ENCODE measurements at places on chromosomes 5 and 9. TPM values are rescaled to one million over a fixed set of nuclear protein-coding genes. Genes with fewer than 3 reads are reported as not detected.
A peak's percentile ranks its signal among the peaks of the same experiment; 100 is the strongest.

GRCh38 chr9:114287001-114287762 is 35.7 kb upstream of the ORM1 start:
- no peaks in the 10 kb centered on the region for H3K36me3 ChIP-seq
- no peak overlapping the region for H3K4me3 ChIP-seq
- no peak for DNase-seq
- no peaks in the 10 kb centered on the region for H3K27me3 ChIP-seq

DNA sequence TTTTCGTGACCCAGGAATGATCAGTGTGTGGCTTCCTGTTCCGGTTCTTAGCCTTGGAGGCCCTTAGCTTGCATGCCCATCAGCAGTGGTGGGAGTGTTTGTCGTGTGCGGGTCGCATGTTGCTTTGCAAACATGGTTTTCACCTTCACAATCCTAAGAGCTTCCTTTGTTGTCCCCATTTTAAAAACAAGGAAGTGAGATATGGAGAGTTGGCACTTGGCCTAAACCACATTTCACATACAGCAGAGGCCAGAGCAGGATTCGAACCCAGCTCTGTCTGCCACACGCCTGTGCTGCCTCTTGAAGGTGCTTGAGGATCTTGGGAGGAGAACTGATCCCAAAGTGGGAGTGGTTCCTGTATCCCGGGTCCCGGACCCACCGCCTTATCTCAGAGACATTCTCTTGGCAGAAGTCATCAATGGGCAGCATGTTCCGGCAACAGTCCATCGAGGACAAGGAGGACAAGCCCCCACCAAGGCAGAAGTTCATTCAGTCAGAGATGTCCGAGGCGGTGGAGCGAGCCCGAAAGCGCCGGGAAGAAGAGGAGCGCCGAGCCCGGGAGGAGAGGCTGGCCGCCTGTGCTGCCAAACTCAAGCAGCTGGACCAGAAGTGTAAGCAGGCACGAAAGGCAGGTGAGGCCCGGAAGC is 38.2 kb upstream of the POMT1 start:
- H3K4me3 ChIP-seq: no peak overlapping the region
- H3K36me3 ChIP-seq: peaks cover 80% of the 10 kb centered on the region

DNA sequence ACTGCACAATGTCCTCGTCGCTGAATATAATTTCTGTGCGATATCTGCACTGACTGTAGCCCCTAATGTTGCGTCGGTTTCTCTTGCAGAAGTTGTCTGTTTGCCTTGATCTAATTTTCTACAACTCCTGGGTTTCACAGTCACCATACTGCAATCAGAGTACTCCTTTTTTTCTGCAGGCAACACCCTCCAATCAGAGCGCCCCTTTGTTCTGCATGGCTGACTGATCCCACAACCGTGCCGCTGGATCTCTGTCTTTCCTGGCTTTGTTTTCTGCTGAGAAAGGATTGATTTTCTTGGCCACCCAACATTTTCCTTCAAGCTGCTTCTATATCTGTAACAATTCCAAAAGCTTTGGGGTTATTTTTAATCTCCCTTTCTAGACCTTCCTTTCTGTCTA is 182.2 kb upstream of the SMARCA2 start:
- H3K27me3 ChIP-seq: peaks cover 11% of the 10 kb centered on the region
- H3K4me3 ChIP-seq: no peak overlapping the region
- no peak for DNase-seq

Gene PLPP7
- 0.21 TPM for total RNA-seq

DNA sequence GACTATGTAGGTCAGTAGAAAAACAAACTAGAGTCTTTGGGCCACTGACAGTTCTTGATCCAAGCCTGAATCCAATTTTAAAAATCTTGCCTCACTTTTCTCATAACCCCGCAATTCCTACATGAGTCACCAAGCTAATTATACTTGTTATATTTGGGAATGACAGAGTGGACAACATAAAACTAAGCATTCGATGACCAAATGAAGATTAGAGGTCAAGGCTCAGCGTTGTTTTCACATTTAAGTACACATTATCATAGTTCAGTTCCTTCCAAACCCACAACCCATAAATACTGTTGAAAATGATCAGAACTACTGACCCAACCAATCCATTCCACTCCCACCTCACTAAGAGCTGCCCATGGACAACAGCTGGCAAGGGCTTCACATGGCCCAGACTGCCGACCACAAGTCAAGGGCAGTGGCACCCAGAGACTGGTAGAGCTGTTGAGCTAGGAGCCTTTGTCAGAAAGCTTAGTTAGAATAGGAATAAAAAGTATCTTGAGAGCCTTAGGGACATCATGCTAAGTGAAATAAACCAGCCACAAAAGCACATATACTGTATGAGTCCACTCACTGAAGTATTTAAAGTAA is 64.2 kb downstream of the MYO10 start:
- no peak overlapping the region for H3K27ac ChIP-seq
- no peaks in the 10 kb centered on the region for H3K27me3 ChIP-seq
- no peak for DNase-seq
- H3K4me3 ChIP-seq: no peak overlapping the region

- no peak for DNase-seq
- no peaks in the 10 kb centered on the region for H3K4me1 ChIP-seq
- no peak overlapping the region for H3K27ac ChIP-seq
Observed at GRCh38 chr9:88692827-88693226, 157.8 kb downstream of the NXNL2 start.

DNA sequence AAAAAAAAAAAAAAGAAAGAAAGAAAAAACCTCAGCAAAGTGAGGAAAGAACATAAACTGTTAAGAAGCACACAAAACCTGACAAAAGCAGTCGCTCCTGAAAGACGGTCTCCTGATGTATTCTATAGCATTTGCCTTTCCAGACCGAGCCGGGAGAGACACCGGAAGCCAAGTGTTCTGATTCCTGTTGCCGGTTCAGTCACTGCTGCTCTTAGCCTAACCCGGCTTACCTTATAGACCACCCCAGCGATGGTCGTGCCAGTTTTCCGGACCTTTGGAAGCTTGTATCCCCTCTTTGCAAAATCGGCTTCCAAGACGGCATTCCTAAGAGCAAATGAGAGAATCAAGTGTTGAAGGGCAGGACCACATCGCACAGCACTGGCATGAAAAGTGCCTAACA is 630 bp downstream of the PSMB7 start:
- no peaks in the 10 kb centered on the region for H3K27me3 ChIP-seq
- no peak for DNase-seq
- peak overlapping the region; percentile 98 for H3K4me3 ChIP-seq
- peaks cover 34% of the 10 kb centered on the region for H3K4me1 ChIP-seq
- H3K36me3 ChIP-seq: peaks cover 50% of the 10 kb centered on the region

Gene PCDHA9
- not detected for total RNA-seq

DNA sequence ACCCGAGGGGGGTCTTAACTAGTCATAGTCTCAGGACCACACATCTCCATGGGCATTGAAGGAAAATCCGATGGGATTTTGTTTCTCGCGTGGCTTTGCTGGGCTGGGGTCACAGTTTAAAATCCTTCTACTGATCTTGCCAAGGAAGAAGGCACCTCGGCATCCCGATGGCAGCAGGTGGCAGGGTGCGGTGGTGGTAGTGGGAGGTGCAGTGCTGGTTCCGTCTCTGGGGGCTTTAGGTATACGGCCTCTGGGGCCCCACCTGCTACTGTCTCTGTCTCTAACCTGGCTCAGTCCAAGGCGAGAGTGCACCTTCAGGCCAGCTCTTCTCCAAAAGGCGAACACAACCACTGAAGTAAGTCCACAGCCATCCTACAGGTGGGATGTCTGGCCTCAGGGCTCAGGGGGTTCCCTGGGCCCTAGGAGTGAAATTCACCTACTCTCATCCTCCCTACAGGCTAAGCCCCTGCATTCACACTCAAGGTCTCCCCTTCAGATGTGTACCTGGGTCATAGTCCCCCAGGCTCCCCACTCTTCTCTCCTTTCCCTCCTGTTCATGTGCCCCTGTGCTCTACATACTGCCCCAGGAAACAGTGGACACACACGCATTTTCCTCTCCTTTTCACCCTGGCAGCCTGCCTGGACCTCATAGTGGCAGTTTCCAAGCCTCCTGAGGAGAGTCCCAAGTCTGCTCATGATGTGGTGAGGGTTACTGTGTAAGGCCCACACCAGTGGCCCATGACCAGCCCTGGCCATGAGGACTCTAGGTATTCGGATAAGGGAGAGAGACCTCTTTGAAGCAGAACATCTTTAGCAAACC is 736 bp upstream of the FCN2 start:
- H3K27me3 ChIP-seq: peaks cover 2% of the 10 kb centered on the region
- DNase-seq: no peak
- H3K36me3 ChIP-seq: no peaks in the 10 kb centered on the region
- no peak overlapping the region for H3K27ac ChIP-seq

Gene CCL21
- not detected for total RNA-seq

DNA sequence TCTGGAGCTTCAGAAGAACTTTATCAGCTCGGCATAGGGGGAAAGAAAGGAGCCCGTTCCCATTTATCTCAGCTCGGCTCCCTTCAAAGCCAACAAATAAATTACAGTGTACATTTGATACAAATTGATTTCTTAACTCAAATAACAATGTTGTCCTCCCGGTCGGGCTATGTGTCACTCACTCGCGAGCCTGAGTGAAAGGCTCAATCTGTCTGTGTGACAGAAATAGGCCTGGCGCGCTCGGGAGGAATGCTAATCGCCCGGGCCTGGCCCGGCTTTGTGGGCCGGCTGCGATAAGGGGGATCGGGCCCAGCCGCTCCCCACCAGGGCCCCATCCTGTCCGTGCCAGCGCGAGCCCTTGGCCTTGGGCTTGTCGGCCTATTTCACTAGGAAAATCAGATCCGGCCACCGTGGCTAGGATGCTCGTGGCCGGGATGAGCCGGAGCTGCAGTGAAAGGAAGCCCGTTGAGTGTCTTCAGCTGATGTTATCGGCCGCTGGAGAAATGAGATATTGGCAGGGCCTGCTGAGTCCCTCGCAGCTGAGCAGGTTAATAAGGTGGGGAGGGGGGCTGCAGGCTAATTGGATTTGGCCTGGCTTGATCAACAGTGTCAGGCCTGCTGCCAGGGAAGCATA is 258.7 kb downstream of the IRX1 start:
- H3K4me1 ChIP-seq: no peaks in the 10 kb centered on the region
- no peak for DNase-seq
- H3K27ac ChIP-seq: no peak overlapping the region

Gene SOX30
- 0.11 TPM for total RNA-seq

Gene TAF11L5
- not detected for total RNA-seq

Gene RECK
- total RNA-seq: 5.3 TPM

DNA sequence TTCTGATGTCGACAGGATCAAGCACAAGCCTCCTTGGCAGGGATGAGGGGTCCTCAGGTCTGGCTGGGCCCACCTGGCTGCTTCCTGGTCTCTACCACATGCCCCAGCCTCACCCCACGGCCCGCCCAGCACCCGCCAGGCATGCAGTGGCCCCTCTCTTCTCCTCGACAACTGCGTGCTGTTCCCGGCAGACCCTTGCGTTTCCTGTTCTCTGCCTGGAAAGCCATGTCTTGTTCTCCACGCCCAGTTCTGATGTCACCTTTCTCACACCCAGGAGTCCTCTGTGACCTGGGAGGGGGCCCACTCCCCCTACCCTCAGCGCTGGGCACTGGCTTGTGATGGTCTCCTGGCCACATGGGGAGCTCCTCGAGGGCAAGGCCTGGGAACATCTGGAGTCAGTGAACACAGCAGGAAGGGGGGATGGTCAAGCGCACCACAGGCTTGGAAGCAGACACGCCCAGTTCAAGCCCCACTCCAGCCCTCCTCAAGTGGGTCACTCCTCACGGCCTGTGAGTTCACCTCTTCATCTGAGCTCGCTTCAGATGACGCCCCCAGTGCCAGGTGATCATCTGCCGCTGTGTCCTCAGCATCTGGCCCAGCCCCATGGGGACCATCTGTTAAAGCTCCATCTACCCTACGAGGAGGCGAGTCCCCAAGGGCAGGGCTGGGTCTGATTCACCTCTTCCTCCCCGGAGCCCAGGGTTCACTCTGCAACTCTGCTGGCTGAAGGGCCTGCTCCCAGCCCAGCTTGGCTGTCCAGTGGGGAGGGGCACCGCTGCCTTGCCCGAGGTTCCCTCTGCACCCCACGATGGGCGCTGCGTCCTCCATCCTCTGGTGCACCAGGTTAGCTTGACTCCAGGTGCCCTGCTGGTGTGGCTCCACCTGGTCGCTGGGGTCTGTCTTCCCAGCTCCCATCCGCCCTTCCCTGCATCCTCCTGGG is 133.2 kb upstream of the PHYKPL start:
- no peak overlapping the region for H3K4me3 ChIP-seq
- no peaks in the 10 kb centered on the region for H3K27me3 ChIP-seq
- no peak for DNase-seq
- no peak overlapping the region for H3K27ac ChIP-seq
- H3K4me1 ChIP-seq: peaks cover 1% of the 10 kb centered on the region
- H3K36me3 ChIP-seq: no peaks in the 10 kb centered on the region

GRCh38 chr5:59335544-59335943 is 558.0 kb downstream of the PDE4D start:
- H3K4me3 ChIP-seq: no peak overlapping the region
- H3K27ac ChIP-seq: no peak overlapping the region
- no peaks in the 10 kb centered on the region for H3K4me1 ChIP-seq

DNA sequence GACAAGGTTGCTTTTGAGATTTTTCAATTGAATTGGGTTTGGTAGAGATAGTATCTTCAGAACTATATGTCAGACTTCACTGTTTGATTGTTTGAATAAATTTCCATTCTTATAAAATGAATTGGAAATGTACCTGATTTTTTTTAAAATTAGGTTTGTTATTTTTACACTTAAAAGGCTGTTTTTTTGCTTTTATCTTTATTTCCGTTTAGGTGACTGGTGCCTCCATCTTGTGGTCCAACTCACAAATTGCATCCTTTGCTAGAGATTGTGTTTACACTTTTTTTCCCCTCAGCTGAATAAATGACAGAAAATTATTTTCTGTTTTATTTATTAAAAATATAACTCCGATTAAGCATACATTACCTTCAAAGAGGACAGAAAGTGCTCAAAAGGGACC is 15.6 kb downstream of the NDUFAF2 start:
- H3K36me3 ChIP-seq: no peaks in the 10 kb centered on the region
- peaks cover 2% of the 10 kb centered on the region for H3K4me1 ChIP-seq
- no peak overlapping the region for H3K4me3 ChIP-seq

GRCh38 chr9:80066931-80067330 is 495.2 kb downstream of the TLE4 start:
- no peaks in the 10 kb centered on the region for H3K4me1 ChIP-seq
- DNase-seq: no peak
- no peaks in the 10 kb centered on the region for H3K36me3 ChIP-seq
- H3K27me3 ChIP-seq: no peaks in the 10 kb centered on the region
- H3K27ac ChIP-seq: no peak overlapping the region
- H3K4me3 ChIP-seq: no peak overlapping the region

GRCh38 chr9:82037126-82037525 is 48.6 kb downstream of the SPATA31D1 start:
- DNase-seq: no peak
- H3K27me3 ChIP-seq: no peaks in the 10 kb centered on the region
- no peak overlapping the region for H3K27ac ChIP-seq
- H3K4me3 ChIP-seq: no peak overlapping the region

Gene IGFBPL1
- total RNA-seq: not detected
